NCI-H2029 (cell line): ENCODE measurements at places on chromosomes 12 and 14.

- DNase-seq = no peak
Measured at GRCh38 chr14:90319173-90319572, 12.6 kb downstream of the NRDE2 start.

- DNase-seq = no peak
Measured at GRCh38 chr12:84738481-84738972, 174.1 kb downstream of the SLC6A15 start.

GRCh38 chr14:90732139-90732538 lies 84.1 kb downstream of the TTC7B start:
- no peak for DNase-seq

DNA sequence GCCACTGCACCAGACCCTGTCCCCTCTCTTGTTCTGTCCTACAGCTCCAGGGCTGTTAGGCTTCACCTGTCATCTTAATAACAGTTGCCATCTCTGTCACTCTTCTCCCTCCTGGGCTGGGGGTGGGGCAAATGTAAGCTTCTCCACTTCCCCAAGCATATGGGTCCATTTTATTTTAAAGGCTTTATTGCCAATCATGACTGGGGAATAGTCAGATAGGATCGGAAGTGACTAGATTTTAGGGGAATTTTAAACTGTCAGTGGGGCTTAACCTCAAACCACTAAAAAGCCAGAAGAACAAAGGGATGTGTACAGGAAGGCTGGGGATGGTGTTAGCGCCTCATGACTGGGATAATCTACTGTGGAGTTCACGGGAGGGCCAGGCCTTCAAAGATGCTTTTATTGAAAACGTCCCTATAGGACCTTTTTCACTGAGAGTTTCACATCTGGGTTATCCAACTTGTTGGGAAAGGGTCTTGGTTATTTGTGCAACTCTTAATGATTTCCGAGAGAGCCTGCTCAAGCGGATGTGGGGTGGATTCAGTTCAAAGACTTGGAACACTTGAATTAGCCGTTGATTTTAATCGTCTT lies 41.6 kb downstream of the CHST11 start:
- no peak for DNase-seq

GRCh38 chr12:122081083-122081696 lies 2.6 kb downstream of the MLXIP start:
- no peak for DNase-seq

GRCh38 chr12:115755061-115755724 lies 522.3 kb downstream of the MED13L start:
- no peak for DNase-seq

- DNase-seq = no peak
Measured at GRCh38 chr12:3236345-3237187, 159.4 kb downstream of the TSPAN9 start.

DNA sequence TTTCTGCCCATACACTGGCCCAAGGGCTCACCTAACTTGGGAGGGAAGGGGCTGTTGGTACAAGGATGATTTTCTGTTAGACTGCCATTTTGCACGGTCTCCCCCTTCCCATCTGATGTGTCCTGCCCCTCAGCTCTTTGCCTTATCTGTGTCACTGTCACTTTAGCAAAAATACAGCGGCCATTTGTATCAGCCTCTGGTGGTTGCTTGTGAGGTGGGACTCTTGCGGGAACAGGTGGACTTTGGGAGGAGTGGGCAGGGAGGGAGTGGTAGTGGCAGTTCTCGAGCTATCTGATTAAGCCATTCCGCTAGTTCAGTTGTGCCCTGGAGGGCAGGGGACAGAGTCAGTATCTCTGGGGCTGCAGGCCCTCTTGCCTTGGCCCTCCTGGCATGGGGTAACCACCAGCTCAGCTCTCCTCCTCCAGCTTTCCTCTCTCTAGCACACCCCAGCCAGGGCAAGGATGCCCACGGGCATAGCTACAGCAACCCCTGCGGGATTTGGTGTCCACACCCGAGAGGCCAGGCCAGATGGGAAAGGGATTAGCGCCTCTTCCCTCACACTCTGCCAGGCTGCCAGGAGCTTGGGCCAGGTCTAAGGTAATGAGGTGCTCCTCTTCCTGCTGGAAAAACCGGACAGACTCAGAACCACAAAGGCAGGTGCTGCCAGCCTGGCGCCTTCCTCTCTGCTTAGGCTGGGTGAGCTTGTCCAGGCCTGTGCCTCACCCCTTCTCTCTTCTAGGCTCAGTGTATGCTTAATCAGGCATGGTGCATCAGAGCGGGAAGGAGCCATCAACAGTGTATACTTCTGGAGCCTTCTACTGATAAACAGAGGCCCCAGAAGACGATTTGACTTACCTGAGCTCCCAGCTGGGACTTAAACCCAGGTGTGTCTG lies 8.7 kb downstream of the SLC48A1 start:
- no peak for DNase-seq

GRCh38 chr12:76449583-76449982 lies 101.4 kb upstream of the BBS10 start:
- no peak for DNase-seq

- no peak for DNase-seq
Measured at GRCh38 chr14:92475451-92476187, 38.0 kb upstream of the RIN3 start.

- no peak for DNase-seq
Measured at GRCh38 chr14:95336192-95336760, 16.6 kb upstream of the CLMN start.

- no peak for DNase-seq
Measured at GRCh38 chr12:64670919-64671639, 60.8 kb downstream of the RASSF3 start.

- DNase-seq = no peak
Measured at GRCh38 chr14:87869619-87870583, 123.1 kb downstream of the GALC start.

DNA sequence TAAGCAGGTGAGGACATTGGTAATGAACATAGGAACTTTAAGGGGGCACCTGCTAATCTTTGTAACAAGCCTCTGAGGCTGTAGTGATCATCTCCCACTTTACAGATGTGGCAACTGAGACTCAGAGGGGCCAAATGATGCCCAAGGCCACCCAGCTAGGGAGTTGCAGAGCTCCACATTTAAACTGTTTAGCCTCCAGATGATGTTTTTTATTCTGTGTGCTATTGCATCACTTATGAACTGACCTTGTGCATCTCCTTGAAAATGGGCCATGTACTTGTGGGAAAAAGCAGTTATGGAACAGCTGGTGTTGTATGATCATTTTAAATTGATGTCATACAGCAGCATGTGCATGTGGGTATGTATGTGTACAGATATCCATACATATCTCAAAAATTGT lies 41.4 kb downstream of the TPCN1 start:
- no peak for DNase-seq

DNA sequence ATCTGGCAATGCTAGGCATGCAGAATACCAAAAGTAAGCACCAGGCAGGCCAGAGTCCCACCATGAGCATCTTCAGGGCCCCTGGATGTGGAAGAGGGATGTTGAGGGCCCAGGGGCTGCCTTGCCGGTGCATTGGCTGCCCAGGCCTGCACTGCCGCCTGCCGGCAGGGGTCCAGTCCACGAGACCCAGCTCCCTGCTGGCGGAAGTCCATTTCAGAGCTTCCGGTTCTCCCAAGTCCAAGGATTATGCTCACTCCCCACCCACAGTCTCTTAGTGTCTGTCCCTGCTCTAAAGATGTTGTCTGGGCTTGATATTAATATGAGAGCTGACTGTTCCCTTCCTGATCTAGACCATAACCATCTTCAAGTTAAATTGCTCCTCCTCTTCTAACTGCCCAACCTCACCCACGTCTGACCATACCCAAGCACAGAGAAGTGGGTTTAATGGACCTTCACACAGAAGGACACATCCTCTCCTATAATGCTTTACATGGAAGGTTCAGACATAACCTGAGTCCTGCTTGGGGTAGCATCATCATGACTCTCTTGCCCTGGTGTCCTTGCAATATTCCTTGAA lies 117.4 kb downstream of the DAD1 start:
- no peak for DNase-seq

GRCh38 chr12:52860102-52860823 lies 11.5 kb upstream of the KRT78 start:
- DNase-seq = no peak

DNA sequence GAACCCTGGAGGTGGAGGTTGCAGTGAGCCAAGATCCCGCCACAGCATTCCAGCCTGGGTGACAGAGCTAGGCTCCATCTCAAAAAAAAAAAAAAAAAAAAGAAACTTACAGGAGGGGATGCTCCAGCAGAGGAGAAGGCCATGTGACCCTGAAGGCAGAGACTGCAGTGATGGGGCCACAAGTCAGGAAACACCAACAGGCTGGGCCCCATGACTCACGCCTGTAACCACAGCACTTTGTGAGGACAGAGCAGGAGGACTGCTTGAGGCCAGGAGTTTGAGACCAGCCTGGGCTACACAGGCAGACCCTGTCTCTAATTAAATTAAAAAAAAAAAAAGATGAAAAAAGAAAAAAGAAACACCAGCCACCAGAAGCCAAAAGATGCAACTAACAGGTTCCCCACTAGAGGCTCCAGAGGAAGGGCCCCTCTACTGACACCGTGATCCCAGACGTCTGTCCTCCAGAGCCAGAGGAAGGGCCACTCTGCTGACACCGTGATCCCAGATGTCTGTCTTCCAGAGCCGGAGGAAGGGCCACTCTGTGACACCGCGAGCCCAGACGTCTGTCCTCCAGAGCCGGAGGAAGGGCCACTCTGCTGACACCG lies 9.1 kb upstream of the GLT1D1 start:
- no peak for DNase-seq

DNA sequence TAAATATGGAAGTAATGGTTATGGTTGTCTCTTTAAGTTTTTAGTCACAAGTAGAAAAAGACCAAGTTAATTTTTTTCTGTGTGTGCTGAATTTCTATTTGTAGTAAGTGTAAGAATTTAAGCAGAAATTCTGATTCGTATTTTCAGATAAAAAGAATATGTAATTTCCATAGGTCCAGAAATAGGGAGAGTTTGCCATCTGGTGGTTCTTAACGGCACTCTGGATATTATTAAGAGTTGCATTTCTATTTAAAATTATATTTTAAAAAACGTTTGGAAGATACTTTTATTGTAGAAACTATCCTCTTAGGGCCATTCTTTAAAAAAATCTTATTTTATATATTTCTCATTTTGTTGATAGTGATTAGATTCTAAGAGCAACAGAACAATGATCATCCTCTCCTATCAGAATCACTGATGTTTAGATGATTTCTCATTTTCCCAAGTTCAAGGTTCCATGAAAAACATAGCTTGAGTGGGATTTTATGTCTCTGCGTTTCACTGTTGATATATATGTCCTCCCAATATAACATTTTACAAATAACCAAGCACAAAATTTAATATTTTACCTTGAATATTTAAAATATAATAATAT lies 88.3 kb downstream of the LRRK2 start:
- DNase-seq = no peak

DNA sequence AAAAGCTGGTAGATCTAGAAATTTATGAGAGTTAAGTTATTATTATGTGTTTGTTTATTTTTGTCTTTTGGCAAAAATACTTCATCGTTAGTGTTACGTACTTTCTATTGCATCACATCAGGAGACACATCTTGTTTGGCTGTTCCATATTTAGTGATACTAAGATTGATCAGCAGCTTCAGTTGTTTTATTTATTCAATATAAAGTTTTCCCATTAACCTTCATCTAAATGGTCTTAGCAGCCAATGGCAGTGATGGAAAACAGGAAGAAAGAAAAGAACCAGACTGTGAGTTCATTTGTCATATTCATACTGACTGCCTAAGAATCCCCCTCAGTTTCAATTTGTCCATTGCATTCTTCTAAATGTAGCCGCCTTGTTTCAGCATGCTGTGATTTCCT lies 122.3 kb downstream of the METTL25 start:
- DNase-seq = no peak

DNA sequence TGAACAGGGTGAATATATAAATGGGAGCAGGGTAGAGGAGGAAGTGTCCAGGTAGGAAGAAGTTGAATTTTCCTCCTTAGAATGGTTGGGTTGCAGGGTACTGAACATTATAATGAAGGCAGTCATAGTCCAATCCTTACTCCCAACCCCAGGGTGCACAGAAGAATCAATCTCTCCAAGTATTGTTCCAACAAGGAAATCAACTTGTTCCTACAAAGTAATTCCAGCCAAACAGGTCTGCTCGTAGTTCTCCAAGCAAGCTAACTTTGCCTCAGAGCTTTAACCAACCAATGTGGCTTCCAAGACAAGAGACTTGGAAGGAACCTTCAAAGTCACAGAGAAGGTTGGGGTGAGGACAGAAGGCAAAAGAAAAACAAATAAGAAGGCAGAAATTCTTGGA lies 527.2 kb downstream of the MED13L start:
- no peak for DNase-seq

DNA sequence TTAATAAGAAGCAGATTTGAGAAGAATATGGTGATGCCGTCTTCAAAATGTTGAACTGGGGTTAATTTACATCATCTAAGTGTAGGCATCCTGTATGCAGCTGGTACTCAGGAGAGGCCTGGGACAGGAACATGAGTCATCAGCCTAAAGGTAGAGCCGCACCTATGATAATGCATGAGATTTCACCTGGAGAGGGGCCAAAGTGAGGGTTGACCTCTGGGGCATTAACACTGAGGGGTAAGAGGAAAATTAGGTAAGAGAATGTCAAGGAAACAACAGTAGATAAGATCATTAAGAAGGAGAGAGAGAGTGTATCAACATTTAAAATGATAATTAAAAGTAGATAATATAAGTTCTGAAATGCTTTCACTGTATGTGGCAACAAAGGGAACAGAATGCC lies 20.2 kb upstream of the SSTR1 start:
- DNase-seq = no peak
